K562 (cell line): ENCODE measurements at places on chromosomes 7 and 10.

DNA sequence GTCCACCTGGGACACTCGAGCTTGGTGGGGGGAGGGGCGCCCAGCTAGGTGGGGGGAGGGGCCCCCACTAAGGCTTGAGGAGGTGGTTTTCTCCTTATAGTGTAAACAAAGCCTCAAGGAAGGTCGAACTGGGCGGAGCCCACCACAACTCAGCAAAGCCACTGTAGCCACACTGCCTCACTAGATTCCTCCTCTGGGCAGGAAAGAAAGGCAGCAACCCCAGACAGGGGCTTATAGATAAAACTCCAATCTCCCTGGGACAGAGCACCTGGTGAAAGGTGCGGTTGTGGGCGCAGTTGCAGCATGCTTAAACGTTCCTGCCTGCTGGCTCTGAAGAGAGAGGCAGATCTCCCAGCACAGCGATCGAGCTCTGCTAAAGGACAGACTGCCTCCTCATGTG lies 133.1 kb downstream of the SNX13 start:
- H3K27me3 ChIP-seq = no peaks in the 10 kb centered on the region
- peak; percentile 20 for DNase-seq
- peak overlapping the region; percentile 46; the same call in 2 of the 3 replicates for H3K27ac ChIP-seq
- peaks cover 8% of the 10 kb centered on the region; the same call in 1 of the 3 replicates for H3K36me3 ChIP-seq

- no peaks in the 10 kb centered on the region; the same call in 2 of the 3 replicates for H3K36me3 ChIP-seq
- DNase-seq = peak; percentile 55
- no peaks in the 10 kb centered on the region; the same call in 1 of the 2 replicates for H3K4me1 ChIP-seq
- no peak overlapping the region for H3K27ac ChIP-seq
Observed at GRCh38 chr7:123494193-123494796, 40.1 kb downstream of the IQUB start.

DNA sequence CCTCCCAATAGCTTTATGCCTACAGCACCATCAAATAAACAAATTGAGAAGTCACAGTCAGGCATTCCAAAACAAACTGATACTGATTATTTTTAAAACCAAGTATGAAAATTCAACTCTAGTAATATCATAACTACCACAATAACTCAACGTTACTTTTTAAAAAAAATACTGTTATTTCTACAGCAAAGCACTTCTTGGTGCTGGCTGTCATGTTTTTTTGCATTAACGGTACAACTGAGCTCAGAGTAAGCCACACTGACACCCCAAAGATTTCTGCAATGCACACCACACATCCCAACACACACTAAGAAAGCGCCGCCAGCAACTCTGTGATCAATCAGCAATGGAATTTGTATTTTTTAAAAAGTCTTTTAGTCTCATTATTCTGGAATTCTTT lies 113.6 kb downstream of the RNF32 start:
- no peak overlapping the region for H3K27ac ChIP-seq
- H3K4me1 ChIP-seq = no peaks in the 10 kb centered on the region
- no peaks in the 10 kb centered on the region for H3K27me3 ChIP-seq
- peaks cover 31% of the 10 kb centered on the region; the same call in 2 of the 3 replicates for H3K36me3 ChIP-seq

GRCh38 chr10:30247704-30248103 lies 101.4 kb downstream of the MTPAP start:
- no peaks in the 10 kb centered on the region for H3K4me1 ChIP-seq
- H3K27ac ChIP-seq = no peak overlapping the region
- H3K36me3 ChIP-seq = no peaks in the 10 kb centered on the region
- H3K4me3 ChIP-seq = no peak overlapping the region; the same call in 1 of the 2 replicates
- no peak for DNase-seq

GRCh38 chr10:36573246-36573645 lies 552.2 kb upstream of the ANKRD30A start:
- no peak for DNase-seq
- H3K27ac ChIP-seq = no peak overlapping the region
- H3K4me1 ChIP-seq = no peaks in the 10 kb centered on the region
- H3K4me3 ChIP-seq = no peak overlapping the region
- H3K27me3 ChIP-seq = no peaks in the 10 kb centered on the region

GRCh38 chr10:17472481-17473227 lies 18.3 kb upstream of the ST8SIA6 start:
- peak; percentile 45 for DNase-seq
- H3K4me3 ChIP-seq = peak overlapping the region; percentile 26; the same call in 1 of the 2 replicates
- peak overlapping the region; percentile 58 for H3K27ac ChIP-seq
- peaks cover 3% of the 10 kb centered on the region; the same call in 1 of the 2 replicates for H3K4me1 ChIP-seq

- H3K27me3 ChIP-seq = peaks cover 4% of the 10 kb centered on the region; the same call in 1 of the 2 replicates
- no peak overlapping the region for H3K27ac ChIP-seq
- no peaks in the 10 kb centered on the region for H3K4me1 ChIP-seq
- no peak for DNase-seq
- no peak overlapping the region for H3K4me3 ChIP-seq
Observed at GRCh38 chr10:118171861-118172260, 125.1 kb upstream of the RAB11FIP2 start.

DNA sequence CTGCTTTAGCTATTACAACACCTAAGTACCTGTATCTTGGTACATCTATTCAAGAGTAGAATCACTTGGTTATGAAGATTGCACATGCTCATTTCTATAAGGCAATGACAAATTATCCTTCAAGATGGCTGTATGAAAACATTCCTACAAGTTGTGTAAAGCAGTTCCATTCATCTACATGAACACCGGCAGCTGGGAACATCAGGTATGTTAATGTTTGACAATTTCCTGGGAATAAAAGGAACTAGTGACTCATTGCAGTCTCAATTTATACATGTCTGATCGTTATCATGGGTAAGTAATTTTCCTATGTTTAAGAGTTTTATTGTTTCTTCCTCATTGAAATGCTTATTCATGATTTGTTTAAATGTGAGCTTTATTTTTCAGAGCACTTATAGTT lies 203.2 kb upstream of the SEMA3E start:
- DNase-seq = no peak
- no peak overlapping the region for H3K27ac ChIP-seq
- H3K27me3 ChIP-seq = no peaks in the 10 kb centered on the region
- no peaks in the 10 kb centered on the region for H3K36me3 ChIP-seq
- H3K4me1 ChIP-seq = no peaks in the 10 kb centered on the region

GRCh38 chr10:29555746-29556481 lies 78.9 kb downstream of the SVIL start:
- DNase-seq = no peak
- H3K36me3 ChIP-seq = no peaks in the 10 kb centered on the region
- no peak overlapping the region for H3K27ac ChIP-seq
- H3K4me3 ChIP-seq = no peak overlapping the region

DNA sequence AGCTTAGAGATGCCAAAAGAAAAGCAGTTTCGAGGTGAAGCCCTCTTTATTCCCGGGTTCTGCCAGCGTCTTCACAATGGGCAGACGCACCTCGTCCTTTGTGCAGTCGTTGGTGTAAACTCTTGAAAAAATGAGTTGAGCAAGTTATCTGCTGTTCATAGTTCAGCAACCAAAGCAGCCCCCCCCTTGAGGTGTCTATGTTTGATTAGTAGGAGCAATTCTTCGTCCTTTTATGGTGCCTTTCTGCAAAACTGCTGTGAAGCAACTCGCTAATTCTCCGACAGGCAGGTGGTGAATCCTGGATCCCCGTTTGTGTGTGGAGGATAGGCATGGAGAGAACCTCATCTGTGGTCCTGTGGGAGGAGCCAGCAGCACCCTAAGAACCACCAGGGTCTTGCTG lies 234.5 kb downstream of the GLRX3 start:
- no peak for DNase-seq
- no peaks in the 10 kb centered on the region for H3K36me3 ChIP-seq
- H3K27me3 ChIP-seq = peaks cover 18% of the 10 kb centered on the region; the same call in 1 of the 2 replicates
- H3K27ac ChIP-seq = no peak overlapping the region
- H3K4me3 ChIP-seq = no peak overlapping the region
- no peaks in the 10 kb centered on the region for H3K4me1 ChIP-seq

DNA sequence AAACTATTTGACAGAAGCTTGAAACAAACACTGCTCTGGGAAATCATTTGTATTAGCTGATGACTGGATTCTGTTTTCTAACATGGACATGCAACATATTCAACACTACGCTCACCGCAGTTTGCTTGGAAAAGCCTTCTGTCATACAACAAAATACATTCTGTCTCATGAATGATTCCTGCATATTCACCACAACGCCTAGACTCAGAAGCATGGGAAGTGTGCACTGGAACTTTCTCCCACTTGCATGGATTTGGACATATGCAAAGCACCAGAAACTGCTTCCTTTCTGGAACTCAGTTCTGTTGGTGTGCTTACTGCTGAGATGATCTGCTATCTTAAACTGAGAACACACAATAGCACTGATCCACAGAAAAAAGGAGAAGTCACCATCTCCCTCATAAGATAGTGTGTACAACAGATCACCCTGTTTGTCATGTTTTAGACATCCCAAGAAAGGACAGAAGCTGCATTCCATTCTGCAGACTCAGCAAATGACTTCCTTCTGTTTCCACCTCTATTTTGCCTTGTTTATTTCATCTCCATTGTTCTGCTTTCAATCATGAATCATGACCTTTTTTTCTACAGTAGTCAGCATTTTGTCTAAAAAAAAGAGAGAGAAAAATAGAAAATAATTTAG lies 115.8 kb downstream of the HTR7 start:
- no peak overlapping the region for H3K27ac ChIP-seq
- no peak for DNase-seq
- H3K4me1 ChIP-seq = no peaks in the 10 kb centered on the region
- no peaks in the 10 kb centered on the region for H3K36me3 ChIP-seq
- no peak overlapping the region for H3K4me3 ChIP-seq

- no peaks in the 10 kb centered on the region for H3K4me1 ChIP-seq
- no peak for DNase-seq
- no peak overlapping the region for H3K27ac ChIP-seq
- no peaks in the 10 kb centered on the region for H3K27me3 ChIP-seq
- no peak overlapping the region for H3K4me3 ChIP-seq
Observed at GRCh38 chr10:126437635-126438406, 49.5 kb upstream of the ADAM12 start.

DNA sequence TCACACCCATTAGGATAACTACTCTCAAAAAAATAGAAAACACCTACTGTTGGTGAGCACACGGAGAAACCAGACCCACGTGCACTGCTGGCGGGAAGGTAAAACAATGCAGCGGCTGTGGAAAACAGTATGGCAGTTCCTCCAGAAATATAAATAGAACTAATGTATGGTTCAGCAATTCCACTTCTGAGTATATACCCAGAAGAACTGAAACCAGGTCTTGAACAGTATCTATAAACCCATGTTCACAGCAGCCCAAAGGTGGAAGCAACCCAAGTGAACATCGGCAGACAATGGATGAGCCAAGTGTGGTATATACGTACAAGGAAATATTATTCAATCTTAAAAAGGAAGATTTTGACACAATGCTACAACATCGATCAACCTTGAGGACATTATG lies 164.7 kb downstream of the ZMYND11 start:
- no peak overlapping the region for H3K4me3 ChIP-seq
- no peaks in the 10 kb centered on the region for H3K4me1 ChIP-seq
- no peak overlapping the region for H3K27ac ChIP-seq
- H3K36me3 ChIP-seq = no peaks in the 10 kb centered on the region
- H3K27me3 ChIP-seq = peaks cover 44% of the 10 kb centered on the region
- DNase-seq = no peak

DNA sequence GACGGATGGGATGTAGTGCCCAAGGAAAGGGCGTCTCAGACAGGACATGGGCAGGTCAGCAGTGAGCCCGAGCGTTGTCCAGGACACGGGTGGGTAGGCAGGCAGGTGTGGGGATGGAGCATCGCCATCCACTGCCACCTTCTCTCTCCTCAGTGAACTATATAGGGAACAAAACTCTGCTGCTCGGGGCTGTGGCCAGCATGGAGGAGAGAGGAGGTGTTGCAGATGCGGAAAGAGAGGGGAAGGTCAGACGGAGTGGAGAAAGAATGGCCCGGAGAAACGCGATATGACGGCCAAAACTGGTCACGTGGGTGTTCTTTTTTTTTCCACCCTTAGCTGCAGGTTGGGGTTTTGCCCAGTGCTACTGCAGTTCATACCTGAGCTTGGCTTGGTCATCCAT lies 71.2 kb downstream of the GRID1 start:
- no peaks in the 10 kb centered on the region for H3K4me1 ChIP-seq
- DNase-seq = no peak
- H3K27me3 ChIP-seq = no peaks in the 10 kb centered on the region
- no peaks in the 10 kb centered on the region for H3K36me3 ChIP-seq
- no peak overlapping the region for H3K27ac ChIP-seq

- H3K4me3 ChIP-seq = no peak overlapping the region
- no peaks in the 10 kb centered on the region for H3K4me1 ChIP-seq
- no peak overlapping the region for H3K27ac ChIP-seq
- DNase-seq = no peak
Observed at GRCh38 chr7:7695111-7695817, 23.1 kb downstream of the RPA3 start.

DNA sequence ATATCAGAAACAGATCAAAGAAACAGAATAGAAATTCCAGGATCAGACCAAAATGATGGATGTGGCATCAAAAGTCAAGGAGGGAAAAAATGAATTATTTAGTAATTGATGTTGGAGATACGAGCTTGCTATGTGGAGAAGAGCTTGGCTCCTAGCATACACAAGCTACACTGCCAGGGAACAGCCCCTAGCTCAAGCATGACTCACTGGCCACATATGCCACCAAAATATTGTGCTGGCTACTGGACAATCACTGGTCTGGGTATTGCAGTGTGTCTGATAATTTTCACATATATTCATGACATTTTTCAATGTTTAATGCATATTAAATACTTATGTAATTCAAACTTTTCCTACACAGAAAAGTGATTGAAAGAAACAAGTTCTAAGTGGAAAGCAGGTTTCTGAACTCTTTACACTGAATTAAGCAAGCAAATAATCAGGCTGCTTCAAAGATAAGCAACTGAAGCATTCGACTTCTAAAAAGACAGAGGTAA lies 59.3 kb downstream of the OAT start:
- peaks cover 20% of the 10 kb centered on the region for H3K27me3 ChIP-seq
- no peak overlapping the region for H3K4me3 ChIP-seq
- DNase-seq = no peak
- no peaks in the 10 kb centered on the region for H3K36me3 ChIP-seq
- H3K27ac ChIP-seq = no peak overlapping the region

DNA sequence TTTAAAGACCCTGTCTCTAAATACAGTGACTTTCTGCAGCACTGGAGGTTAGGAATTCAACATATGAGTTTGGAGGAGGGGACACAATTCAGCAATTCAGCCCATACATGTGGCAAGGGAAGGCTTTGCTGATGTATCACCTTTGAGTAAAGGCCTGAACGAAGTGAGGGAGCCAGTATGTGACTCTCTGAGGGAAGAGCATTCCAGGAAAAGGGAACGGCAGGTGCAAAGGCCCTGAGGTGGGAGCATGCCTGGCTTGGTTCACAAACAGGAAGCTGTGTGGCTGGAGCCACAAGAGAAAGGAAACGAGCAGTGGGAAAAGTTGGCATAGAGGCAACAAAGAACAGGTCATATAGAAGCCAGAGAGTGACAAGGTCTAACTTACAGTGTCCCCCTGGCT lies 72.9 kb downstream of the MTPN start:
- H3K27ac ChIP-seq = no peak overlapping the region
- no peak overlapping the region for H3K4me3 ChIP-seq
- H3K36me3 ChIP-seq = no peaks in the 10 kb centered on the region
- DNase-seq = no peak

- no peaks in the 10 kb centered on the region for H3K4me1 ChIP-seq
- H3K4me3 ChIP-seq = no peak overlapping the region
- H3K36me3 ChIP-seq = peaks cover 5% of the 10 kb centered on the region; the same call in 1 of the 3 replicates
- H3K27ac ChIP-seq = peak overlapping the region; percentile 85
- DNase-seq = peak; percentile 91
Observed at GRCh38 chr7:13981070-13981469, 8.4 kb downstream of the ETV1 start.
